ENCODE measurements at places on chromosomes 2 and 18. TPM values are rescaled to one million over a fixed set of nuclear protein-coding genes. Genes with fewer than 3 reads are reported as not detected.

The C2orf92 gene
- 2.9 TPM for total RNA-seq

The DOK6 gene
- total RNA-seq: 0.57 TPM

The EFHD1 gene
- total RNA-seq: 0.33 TPM

DNA sequence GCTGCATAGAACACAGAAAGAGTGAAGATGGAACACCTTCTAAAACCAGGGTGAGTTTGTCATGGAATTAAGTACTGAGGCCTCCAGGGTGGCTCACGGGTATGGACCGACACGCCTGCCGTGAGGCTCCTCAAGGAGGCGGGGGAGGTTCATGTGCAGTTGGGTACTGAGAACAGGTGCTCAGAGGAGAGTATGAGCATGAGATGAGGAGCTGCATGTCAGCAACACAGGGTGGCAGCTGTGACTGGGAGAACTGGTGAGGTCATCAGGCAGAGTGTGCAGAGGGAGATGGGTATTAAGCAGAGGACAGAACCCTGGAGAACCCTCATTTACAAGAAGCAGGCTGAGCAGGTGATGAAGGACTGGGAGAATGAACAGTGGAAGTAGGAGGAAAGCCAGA, 63.2 kb upstream of the KLHL29 start:
- DNase-seq: no peak

- DNase-seq: no peak
Observed at GRCh38 chr2:171712051-171712450, 24.8 kb downstream of the DYNC1I2 start.

GRCh38 chr2:118970396-118971135, 28.6 kb downstream of the MARCO start:
- DNase-seq: no peak

The PHLPP1 gene
- total RNA-seq: 4.5 TPM

The PLEK gene
- 41.3 TPM for total RNA-seq

The TCF4 gene
- 36.6 TPM for total RNA-seq

DNA sequence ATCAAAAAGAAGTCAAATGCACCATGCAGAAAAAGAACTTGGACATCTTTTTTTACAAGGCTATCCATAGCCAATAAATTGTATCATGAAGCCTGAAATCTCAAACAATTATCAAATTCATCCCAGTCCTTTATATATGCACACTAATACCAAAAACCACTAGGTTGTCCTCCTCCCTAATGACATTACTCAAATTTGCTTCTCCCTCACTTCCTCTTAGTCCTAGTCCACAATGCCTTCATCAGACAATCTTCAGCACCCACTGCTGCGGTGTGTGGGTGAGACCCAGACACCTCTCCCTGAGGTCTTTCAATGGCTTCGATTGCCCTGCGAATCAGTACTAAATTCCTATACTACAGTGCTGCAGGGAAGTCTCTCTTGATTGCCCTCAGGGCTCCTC, 58.1 kb downstream of the CLASP1 start:
- no peak for DNase-seq

- no peak for DNase-seq
Observed at GRCh38 chr2:66346231-66346664, 88.7 kb upstream of the MEIS1 start.

The ARHGAP15 gene
- total RNA-seq: 182 TPM

GRCh38 chr2:98050070-98050469, 36.9 kb upstream of the VWA3B start:
- DNase-seq: no peak

The GPR39 gene
- 0.09 TPM for total RNA-seq

DNA sequence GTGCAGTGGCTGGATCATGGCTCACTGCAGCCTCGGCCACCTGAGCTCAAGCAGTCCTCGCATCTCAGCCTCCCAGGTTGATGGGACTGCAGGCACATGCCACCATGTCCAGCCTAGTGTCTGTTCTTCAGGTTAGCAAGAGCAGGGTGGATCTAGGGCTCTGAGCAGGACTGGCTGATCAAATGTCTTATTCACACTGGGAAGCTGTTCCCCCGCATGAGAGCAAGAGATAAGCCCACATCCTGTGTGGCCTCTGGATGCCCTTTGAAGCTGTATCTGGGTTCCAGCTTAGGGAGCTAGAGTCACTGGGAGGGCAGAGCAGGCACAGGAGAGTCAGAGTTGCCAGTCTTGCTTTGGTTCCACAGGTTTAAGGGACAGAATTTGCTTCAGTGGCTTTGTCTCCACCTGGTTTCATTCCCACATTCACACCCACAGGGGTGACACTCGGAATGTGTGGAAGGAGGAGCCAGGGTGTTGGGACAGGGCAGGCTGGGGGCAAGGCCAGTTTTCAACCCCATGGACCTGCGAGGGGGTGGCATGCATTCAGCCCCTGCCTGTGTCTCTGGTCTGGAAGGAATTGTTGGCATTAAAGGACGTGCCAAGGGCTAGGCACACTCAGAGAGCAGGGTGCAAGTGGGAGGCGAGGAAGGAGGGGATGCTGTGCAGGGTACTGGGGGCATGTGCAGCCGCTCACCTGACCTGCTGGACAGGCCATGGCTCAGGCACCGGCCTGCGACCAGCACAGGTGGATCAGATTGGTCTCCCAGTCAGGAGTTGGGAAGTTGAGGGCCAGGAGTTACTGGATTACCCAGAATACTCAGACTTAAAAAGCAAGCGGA, 24.5 kb downstream of the PTPN18 start:
- DNase-seq: no peak

The TMEM247 gene
- total RNA-seq: not detected

DNA sequence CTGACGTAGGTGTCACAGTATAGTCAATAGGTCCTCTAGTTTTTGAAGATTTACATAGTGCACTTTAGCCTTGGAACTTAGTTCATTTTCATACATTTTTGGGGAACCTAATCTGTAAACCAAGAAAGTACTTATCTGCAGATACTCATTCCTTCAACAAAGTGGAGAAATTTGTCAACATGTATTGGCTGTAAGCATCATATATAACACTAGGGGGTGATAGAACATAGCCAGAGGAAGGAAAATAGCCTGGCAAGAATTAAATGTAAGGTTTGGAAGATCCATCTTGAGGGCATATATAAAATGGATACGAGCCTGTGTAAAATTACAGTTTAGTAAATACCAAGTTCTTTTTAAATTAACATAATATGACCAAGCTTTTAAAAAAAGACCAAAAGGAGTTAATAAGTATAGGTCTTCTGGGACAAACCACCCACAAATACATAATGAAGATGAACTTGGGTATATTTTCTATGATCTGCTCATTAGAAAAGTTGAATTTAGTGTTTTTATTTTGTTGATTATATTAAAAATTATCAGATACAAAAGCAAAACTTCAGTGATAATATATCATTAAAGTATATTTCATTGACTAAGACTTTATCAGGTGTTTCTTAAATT, 18.2 kb downstream of the RPL37A start:
- no peak for DNase-seq

- DNase-seq: no peak
Observed at GRCh38 chr2:35530615-35531135, 824.9 kb upstream of the CRIM1 start.

GRCh38 chr2:85806358-85807118, 52.7 kb downstream of the ATOH8 start:
- DNase-seq: no peak

GRCh38 chr2:113973810-113974209, 83.9 kb downstream of the ACTR3 start:
- DNase-seq: no peak

GRCh38 chr2:41420872-41421271, 626.9 kb upstream of the PKDCC start:
- DNase-seq: no peak

The AGAP1 gene
- 1.7 TPM for total RNA-seq

DNA sequence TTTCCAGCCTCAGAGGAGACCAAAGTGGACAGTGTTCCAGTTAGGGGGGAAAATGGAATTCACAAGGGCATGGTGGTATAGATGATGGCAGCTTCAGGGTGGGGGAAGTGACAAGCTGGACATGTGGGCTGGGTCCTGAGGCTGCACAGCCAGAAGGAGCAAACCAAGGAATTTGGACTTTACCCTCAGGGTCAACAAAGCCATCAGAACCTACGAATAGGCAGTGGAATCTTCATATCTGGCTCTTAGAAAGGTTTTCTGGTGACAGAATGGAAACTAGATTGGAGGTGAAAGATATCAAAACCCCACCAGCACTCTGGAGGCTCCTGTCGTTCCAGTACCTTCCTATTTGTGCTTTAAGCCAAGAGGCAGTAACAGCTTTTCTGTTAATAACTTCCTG, 127.1 kb downstream of the SETBP1 start:
- DNase-seq: no peak

GRCh38 chr18:13272416-13272815, 53.9 kb downstream of the LDLRAD4 start:
- no peak for DNase-seq

The RFTN2 gene
- 1.4 TPM for total RNA-seq

The HOXD11 gene
- total RNA-seq: not detected

DNA sequence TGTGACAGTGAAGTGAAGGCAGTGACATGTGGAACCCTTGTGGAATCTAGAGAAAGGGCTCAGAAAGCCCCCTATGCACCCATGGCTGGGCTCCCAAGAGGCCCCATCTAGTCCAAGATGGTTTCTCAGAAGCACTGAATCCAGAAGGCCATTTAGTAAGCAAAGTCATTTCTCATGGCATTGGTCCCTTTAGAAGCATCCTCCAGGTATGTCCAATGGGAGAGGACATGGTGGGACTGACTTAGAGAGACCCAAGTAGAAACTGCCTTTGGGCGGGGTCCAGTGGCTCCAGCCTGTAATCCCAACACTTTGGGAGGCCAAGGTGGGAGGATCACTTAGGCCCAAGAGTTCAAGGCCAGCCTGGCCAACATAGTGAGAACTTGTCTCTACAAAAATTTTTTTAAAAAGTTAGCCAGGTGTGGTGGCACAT, 72.5 kb upstream of the RMDN2 start:
- DNase-seq: no peak

GRCh38 chr2:45919711-45920111, 268.2 kb downstream of the PRKCE start:
- no peak for DNase-seq

- DNase-seq: no peak
Observed at GRCh38 chr18:11994336-11994702, 13.0 kb downstream of the IMPA2 start.

DNA sequence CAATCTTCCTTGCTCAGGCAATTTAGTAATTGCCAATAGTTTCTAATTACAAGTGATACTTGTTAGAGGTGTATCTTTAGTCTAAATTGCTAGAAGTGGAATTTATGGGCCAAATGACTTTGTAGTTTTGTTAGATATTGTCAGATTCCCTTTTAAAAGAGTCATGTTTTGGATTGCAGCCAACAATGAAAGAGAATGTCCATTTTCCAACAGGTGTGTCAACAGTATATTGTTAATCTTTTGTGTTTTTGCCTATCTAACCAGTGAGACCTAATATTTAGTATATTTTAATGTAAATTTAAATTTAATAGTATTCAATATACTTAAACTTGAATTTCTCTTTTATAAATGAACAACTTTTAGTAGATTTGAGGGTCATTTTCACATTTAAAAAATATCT, 259.4 kb upstream of the ETAA1 start:
- DNase-seq: no peak

DNA sequence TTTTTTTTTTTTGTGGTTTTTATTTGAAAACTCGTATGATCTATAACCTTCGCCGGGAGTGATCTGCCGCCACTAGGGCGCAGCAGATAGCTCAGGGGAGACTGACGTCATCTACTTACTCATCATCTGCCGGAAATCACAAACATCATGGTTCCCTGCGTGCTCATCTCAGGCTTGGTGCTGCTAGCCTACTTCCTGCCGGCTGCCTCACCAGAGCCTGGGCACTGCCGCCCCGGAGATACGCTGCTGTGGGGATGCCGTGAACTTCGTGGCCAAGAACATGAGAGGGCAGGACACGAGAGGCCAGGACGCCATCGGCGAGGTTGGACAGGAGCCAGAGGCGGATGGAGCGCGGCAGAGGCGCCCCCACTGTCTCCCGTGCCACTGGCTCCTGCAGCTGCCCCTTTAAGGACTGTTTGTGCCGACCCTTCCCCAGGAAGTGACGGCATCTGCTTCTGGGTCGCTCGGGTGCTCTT, 68.8 kb downstream of the DOK6 start:
- DNase-seq: no peak

DNA sequence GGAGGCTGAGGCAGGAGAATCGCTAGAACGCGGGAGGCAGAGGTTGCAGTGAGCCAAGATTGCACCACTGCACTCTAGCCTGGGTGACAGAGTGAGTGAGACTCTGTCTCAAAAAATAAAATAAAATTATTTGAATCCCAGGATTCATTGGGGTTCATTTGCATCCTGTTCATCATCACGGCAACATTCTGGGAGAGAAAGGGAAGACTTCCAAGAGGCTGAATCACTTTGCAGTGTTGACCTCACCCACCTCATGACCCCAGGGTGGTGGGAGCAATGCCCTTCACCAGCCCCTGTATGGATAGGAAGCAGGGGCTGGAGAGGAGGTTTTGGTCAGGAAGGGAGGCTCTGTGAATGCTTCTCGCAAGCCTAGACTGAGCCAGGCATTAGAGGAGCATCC, 195.6 kb downstream of the CTIF start:
- DNase-seq: no peak

- DNase-seq: no peak
Observed at GRCh38 chr2:32242331-32242730, 22.4 kb downstream of the NLRC4 start.

GRCh38 chr2:52416340-52416739, 1351.3 kb upstream of the CHAC2 start:
- DNase-seq: no peak

DNA sequence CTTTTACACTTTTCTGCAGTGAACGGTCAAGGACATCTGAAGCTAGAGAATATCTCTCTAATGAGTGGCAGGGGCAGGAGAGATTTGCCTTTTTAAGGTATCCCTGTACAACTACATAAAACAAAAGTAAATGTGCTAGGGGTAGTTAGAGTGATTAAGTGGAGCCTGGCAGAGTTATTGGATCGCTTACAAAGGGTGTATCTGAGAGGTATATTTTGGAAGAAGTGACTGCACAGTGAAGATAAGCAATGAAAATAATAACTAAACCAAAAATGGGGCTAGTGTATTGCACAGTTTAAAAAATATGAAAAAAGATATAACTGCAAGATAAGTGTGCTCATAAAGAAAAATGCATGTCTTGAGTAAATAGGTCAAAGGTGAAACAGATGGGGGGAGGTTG, 193.5 kb upstream of the EPC2 start:
- DNase-seq: no peak

Data from thymus (tissue), 14 donors.